ENCODE measurements at places on chromosomes 4 and X.
A peak's percentile ranks its signal among the peaks of the same experiment; 100 is the strongest.

DNA sequence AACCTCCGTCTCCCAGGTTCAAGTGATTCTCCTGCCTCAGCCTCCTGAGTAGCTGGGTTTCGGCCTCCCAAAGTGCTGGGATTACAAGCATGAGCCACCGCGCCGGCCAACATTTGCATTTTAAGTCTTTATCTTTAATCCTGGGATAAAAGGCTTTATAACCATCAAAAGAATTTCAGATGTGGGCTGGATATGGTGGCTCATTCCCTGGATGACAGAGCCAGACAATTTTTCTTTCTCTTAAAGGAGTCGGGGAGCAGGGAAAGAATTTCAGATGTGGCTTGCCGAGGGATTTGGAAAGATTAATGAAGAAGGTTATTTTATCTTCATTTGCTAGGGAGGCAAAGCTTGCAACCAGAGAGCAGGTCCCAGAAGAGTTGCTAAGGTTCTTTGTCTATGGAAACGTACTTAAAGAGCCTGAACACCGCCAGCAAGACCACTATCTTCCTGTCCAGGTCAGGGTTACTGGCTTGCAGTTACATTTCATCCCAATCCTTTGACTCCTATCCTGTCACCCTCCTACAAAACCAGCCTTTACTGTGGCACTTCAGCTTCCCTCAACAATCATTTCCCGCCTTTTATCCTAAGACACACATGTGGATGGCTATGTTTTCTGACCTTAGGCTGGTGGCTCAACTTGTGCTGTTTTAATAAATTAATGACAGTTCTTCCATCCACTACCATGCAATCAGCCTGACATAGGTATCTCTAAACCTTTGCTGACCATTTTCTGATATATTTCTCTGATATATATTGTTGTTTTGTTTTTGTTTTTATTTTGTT is 3.9 kb upstream of the KLHL8 start:
- no peak for DNase-seq

- no peak for DNase-seq
Observed at GRCh38 chr4:103853627-103854026, 133.8 kb upstream of the TACR3 start.

DNA sequence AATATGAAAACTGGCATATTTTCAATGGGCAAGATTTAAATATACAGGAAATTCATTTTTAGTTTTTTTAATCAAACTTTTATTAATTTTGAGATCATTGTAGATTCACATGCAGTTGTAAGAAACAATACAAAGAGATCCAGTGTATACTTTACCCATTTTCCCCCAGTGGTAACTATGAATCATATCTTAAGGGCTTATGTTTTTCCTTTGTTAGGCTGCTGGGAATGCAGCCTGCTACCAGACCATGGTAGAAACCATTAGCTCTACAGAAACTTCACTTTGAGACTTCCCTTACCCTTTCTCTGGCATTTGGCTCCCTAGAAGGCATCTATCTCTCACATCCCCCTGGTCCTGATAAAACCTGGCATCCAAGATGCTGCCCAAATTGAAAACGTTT is 147.6 kb upstream of the EOLA2 start:
- no peak for DNase-seq

- DNase-seq = no peak
Observed at GRCh38 chr4:103156106-103156505, 42.0 kb downstream of the CENPE start.

- DNase-seq = no peak
Observed at GRCh38 chrX:47200385-47201150, 6.9 kb downstream of the UBA1 start.

DNA sequence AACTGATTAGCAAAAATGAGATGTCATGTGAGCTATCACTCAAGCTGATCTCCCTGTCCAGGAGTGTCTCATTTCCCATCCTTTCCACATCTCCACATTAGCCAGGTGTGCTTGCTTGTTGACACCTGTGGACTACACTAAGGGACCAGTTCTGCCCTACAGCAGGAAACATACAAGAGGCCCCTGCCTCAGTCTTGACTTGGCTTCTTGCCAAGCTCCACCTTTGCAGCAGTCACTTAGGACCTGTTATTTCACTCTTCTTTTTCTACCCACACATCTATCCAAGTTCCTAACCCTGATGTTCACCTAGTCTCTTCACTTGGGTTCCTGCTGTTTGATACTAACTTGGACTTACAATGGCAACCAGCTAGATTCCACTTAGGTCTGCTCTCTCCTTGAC is 13.2 kb downstream of the FRMD7 start:
- no peak for DNase-seq

DNA sequence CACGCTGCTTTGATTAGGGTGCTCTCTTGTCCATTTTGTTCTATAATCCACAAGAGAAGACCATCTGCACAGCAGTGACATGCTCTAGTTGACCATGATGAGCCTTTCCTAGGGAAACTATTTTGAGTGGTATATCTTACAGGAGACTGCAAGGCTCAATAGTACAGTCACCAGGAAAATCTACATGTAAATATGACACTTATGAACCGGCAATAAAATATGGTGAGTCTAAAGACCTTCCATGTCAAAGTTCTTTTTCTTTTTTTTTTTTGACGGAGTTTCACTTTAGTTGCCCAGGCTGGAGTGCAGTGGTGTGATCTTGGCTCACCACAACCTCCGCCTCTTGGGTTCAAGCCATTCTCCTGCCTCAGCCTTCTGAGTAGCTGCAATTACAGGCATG is 103.7 kb downstream of the MGST2 start:
- DNase-seq = no peak

- no peak for DNase-seq
Observed at GRCh38 chrX:26100421-26100920, 37.7 kb upstream of the MAGEB18 start.

GRCh38 chrX:151702741-151703340 is 7.6 kb downstream of the PRRG3 start:
- DNase-seq = no peak

GRCh38 chr4:83704786-83705185 is 168.9 kb downstream of the GPAT3 start:
- DNase-seq = no peak

- no peak for DNase-seq
Observed at GRCh38 chr4:79338148-79338547, 12.3 kb upstream of the NAA11 start.

DNA sequence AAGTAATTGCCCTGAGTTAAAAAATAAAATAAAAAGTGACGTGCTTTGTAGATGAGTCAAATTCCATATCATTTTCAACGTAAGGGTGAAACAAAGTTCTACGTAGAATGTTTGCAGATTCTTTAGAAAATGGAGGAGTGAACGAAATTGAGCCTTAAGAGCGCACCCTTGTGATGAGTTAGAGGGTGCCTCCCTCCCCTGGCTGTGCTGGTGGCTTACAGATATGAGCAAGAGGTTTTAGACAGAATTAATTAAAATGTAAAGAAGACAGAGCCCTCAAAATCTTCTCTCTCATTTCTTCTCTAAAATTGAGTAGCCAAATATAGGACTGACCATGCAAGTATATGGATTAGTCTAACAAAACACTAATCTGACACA is 30.2 kb upstream of the LGI2 start:
- DNase-seq = no peak

DNA sequence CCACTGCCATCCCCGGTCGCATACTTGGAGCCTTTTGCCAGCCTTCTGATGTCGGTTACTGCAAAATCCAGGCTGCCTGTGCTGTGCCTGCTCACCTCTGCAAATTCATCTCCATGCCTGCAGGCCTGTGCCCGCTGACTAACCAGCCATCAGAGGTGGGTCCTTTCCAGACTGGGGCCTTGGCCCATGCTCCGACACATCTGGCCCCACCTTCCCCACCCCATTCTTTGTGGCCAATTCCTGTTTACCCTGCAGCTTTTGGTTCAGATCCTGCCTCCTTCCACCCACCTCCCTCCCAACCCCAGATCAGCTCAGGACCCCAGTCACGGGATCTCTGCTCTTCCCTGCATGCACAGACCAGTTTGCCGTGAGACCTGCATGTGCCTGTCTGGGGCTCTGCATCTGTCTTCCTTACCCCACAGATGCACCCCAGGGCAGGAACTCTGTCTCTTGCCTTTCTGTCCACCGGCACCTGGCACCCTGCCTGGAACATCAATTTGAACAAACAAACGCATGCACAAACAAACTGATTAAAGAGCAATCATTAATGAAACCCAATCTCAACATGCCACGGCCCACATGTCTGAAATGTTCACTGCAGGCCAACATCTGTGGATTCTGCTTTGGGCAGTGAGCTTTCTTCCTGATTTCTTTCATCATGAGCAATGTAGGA is 112.8 kb upstream of the PSAPL1 start:
- no peak for DNase-seq

DNA sequence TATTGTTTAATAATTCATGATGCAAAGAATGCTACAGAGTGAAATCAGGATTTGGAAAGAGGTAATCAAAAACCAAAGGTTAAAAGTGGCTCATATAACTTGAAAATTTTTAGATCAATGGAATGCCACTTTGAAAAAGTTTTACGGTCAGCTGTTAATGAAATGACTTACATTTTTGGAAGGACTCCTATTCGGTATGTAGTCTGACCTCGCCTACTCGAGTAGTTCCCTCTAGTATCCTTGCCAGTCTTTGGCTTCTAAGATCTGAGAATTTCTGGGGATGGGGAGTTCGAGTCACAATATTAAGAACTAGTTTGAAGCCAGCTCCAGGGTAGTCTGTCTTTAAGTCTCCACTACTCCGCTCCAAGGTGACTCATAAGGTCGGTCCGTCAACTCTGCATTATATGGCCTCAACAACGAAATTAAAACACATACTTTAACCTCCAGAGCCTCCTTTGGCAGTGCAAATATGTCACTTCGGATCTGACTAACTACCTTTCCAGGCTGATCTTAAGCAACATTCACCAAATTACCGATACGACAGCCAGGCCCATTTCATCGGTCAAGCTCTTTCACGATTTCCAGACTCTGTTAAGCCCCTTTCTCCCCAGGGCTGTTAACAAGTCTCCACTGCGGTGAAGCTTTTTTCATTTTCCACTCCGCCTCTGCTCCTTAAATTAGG is 733 bp upstream of the NAA15 start:
- DNase-seq = peak; percentile 74

GRCh38 chrX:133570549-133570948 is 155.3 kb upstream of the GPC4 start:
- DNase-seq = no peak

- no peak for DNase-seq
Observed at GRCh38 chr4:81757691-81758090, 286.0 kb upstream of the RASGEF1B start.

- DNase-seq = no peak
Observed at GRCh38 chrX:36581030-36581429, 427.1 kb upstream of the FAM47C start.

GRCh38 chrX:123477673-123478072 is 255.2 kb downstream of the THOC2 start:
- DNase-seq = no peak

GRCh38 chrX:39421006-39421405 is 619.7 kb downstream of the MID1IP1 start:
- DNase-seq = no peak

GRCh38 chr4:7485096-7485495 is 50.4 kb upstream of the PSAPL1 start:
- DNase-seq = no peak

DNA sequence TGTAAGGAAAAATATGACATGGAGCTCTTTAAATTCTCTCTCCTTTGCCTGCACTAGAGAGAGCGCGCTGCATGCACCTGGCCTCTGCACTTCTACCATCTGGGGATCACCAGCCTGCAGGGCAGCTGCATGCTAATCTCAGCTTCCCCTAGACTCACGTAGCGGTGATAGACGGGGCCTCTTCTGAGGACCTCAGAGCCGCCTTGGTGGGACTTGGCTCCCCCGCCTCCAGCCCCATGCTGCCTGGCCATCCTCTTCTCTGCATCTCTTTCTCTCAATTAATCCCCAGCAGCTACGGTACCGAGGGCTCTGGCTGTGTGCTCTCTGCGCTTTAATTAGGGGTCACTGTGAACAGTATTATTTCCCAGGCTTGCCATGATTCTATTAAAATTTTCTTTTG is 52.8 kb upstream of the PSAPL1 start:
- no peak for DNase-seq

GRCh38 chr4:15382669-15383273 is 45.1 kb upstream of the C1QTNF7 start:
- DNase-seq = no peak

GRCh38 chrX:108025954-108026600 is 18.8 kb upstream of the VSIG1 start:
- DNase-seq = no peak

DNA sequence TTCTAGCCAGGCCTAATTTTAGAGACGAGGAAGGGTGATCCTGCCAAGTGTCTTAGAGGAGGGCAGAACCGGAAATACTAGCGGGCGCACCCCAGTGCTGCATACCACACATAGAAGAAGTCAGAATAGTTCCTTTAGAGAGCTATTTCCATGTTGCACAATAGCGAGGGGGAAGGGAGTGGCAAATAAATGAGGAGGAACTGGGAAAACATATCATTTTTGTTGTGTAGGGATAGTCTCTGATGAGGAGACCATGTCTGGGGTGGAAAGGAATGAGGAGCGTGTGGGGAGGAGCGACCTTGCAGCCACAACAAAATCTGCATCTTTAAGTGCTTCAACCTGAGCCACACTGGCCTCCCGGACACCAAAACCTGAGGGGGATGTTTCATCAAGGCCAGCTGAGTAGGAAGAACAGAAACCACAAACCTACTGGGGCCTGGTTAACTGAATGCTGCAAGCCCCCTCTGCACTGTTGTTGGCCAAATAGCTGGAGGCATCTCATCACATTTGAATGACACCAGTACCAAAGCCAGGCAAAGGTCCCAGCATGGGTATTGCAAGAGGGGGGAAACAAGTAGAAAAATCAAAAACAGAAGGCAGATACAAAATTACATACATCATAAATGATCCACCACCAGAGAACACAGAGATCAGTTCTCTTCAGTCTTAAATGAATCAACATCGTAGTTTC is 26.7 kb upstream of the C1QTNF7 start:
- DNase-seq = peak; percentile 89

DNA sequence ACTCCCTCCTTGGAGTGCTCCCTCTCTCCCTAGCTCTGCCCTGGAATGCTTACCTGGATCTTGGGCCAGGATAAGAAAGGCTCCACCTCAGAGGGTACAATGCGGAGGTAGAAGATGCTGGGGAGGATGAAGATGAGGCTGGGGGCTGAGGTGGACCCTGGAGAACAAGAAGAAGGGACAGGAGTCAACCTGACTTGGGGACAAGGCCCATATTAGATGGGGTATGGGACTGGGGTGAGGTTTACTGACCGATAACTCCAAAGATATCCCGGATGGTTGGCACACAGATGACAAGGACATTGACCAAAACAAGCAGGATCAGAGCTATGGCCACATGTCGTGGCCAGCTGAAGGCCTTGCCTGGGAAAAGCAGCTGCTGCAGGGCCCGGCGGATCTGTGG is 10.6 kb downstream of the SLC38A5 start:
- no peak for DNase-seq

GRCh38 chr4:49018718-49019295 is 32.7 kb downstream of the CWH43 start:
- DNase-seq = no peak

DNA sequence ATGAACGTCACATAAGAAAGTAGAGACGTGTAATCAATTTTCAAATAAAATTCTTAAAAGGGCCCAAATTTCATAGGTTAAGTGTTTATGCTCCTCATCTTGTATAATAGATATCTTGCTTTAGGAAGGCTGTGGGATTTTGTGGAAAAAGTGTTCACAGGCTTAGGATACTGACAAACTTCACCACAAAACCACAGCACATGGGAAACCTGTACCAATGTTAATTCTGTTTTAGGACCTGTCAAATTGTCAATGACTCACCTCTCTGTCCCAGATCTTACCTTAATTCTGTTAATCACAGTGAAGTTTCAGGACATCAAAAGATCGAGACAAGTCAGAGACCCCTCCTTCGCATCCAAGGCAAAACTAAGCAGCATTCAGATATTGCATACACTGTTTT is 24.2 kb downstream of the FGFBP1 start:
- DNase-seq = no peak

- DNase-seq = peak; percentile 86
Observed at GRCh38 chr4:54228056-54228527, 1.0 kb upstream of the PDGFRA start.

Data from ascending aorta (tissue), 2 donors.